ENCODE measurements at places on chromosomes 7 and 10.

DNA sequence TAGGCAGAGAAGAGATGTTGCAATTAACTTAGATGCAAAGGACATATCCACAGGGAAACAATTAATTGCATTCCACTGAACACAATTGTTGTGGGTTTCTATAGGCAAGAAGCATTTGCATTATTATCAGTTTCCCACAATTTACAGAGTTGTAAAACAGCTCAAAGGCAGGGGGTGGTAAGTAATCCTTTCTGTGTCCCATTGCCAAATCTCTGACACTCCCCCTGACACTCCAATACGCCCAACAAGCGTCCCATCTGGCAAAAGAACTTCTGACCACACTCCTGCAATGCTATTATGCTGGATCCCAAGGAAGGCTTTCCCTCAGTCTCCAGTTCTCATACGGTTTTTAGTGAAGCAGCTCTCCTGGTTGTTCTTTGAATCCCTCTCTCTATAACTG, 179.8 kb downstream of the CXCL12 start:
- DNase-seq = no peak

GRCh38 chr7:15688911-15689310, 2.4 kb upstream of the MEOX2 start:
- no peak for DNase-seq

DNA sequence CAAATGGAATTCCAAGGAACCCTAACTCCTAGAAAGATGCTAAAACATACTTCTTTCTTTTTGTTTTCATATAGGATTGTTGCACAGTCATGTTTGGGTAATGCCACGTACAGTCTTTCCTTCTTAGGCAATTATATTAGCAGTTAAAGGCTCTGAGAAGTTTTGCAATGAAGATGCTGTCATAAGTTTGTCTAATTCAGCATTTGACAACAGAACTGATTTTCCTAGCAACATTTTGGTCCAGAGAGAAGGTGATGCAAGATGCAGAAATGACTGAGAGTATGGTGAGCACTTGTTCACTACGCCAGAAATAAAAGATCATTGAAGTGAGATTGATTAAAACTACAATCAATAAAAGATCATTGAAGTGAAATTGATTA, 184.0 kb upstream of the PLXNA4 start:
- DNase-seq = no peak

DNA sequence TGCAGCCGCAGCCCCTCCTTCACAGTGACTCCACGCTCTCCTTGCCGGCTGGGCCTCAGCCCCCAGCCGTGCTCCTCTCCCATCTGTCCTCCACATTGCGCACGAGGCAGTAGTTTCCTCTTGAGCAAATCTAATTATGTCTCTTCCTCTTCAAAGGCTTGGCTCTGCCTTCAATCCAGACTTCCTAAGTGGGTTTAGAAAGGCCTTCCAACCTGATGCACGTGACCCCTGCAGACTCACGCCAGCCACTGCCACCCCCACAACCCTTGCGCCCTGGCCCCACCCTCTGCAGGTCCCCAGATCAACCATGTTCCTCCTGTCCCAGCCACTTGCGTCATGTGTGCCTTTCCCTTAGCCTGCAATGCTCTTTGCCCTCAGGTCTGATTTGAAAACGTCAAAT, 75.0 kb upstream of the ADAM12 start:
- no peak for DNase-seq

All from stimulated activated CD8-positive, alpha-beta memory T cell treated with anti-CD3 and anti-CD28 coated beads, Interleukin-7, amount 100 ng/mL, for 24 hours (primary cell).